Stomach (tissue), 19 donors: ENCODE measurements at places on chromosomes 4 and X. TPM values are rescaled to one million over a fixed set of nuclear protein-coding genes. Genes with fewer than 3 reads are reported as not detected.
A peak's percentile ranks its signal among the peaks of the same experiment; 100 is the strongest.

The APLN gene
- total RNA-seq = 0.45 TPM

The SHISA3 gene
- total RNA-seq = 1.7 TPM

The NAP1L2 gene
- 0.58 TPM for total RNA-seq

The PYURF gene
- total RNA-seq = 97.1 TPM

The SLC6A14 gene
- 8.6 TPM for total RNA-seq

The TMEM128 gene
- total RNA-seq = 19.6 TPM

The ZMAT1 gene
- total RNA-seq = 2.9 TPM

The GAGE12H gene
- total RNA-seq = not detected

The POLA1 gene
- 8.5 TPM for total RNA-seq

The PTPN13 gene
- 2.3 TPM for total RNA-seq

DNA sequence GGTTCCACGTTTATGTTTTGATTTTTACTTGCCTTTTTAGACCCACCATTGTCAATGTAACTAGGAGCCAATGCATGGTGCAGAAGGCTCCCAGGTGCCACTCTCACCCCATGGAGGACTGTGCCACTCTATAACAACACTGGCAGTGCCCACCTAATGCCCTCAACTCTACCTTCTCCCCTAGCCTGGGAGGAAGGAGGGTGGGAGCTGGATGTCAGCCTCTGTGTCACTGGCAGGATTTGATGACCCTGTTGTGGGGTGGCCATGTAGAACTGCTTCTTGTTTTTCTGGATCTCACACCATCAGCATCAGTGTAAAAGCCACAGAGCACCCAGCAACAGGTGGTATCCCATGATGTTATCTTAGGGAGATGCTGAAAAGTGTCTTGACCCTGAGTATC lies 13.7 kb upstream of the ADH1B start:
- DNase-seq = no peak

DNA sequence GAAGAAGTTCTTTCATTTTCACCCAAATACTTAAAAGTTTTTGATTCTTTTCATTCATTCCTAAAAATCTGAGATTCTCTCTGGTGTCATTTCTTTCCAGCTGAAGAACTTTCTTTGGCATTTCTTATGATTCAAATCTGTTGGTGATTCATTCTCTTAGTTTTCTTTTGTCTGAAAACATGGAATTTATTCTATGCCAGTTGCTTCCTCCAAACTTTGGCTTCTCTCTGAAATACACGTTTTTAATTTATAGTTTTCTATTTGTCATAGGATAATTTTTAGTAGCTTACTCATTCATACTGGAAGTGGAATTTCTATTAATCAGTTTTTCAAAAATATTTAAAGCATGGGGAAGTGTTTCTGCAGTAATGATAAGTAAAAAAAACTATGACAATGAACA lies 1012.0 kb downstream of the RPA4 start:
- DNase-seq = no peak

DNA sequence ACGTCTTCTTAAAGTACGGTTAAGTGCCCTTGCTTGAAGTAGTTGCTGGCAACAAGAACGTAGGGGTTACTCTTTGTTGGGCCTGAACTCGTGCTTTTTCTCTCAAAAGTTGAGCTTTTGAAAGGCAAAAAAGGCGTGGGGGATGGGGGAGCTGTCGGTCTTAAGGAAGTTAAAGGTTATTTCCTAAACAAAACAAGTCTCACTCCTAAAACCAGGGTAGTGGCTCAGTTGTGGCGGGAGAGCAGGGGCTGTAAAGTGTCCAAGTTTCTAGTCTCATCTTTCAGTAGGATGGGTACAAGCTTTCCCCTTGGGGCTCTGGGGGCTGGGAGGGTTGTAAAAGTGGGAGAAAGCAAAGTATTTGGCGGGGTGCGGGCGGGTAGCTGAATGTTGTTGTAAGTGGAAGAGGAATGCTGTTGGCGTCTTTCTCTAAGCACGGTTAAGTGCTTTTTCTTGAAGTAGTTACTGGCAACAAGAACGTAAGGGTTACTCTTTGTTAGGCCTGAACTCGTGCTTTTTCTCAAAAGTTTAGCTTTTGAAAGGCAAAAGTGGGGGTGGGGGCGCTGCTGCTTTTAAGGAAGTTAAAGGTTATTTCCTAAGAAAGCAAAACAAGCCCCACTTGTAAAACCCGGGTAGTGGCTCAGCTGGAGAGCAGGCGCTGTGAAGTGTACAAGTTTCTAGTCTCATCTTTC lies 904 bp upstream of the WDR1 start:
- DNase-seq = peak; percentile 71

DNA sequence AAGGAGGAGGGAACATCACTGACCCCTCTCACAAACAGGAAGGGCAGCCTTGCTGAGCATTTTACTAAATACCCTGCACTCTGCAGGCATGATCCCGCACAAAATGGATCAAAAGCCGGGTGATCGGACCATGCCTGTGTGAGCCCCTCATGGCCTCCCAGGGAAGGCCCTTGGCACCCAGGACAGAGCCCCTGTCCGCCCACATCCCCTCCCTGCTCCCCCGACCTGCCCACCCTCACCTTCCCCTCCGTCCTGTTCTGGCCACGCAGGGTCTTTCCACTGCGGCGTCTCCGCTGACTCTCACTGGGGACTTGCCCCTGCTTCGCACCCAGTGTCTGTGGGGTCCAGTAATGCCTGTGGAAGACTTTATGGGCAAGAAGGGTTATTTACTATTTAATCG lies 105.0 kb downstream of the HMX1 start:
- no peak for DNase-seq

GRCh38 chr4:792626-793092 lies 33.3 kb downstream of the CPLX1 start:
- DNase-seq = no peak

- peak; percentile 32 for DNase-seq
These were observed 104.2 kb downstream of the AFF1 start for GRCh38 chr4:87038837-87039615.

GRCh38 chr4:107747748-107748486 lies 27.9 kb upstream of the PAPSS1 start:
- DNase-seq = peak; percentile 46

DNA sequence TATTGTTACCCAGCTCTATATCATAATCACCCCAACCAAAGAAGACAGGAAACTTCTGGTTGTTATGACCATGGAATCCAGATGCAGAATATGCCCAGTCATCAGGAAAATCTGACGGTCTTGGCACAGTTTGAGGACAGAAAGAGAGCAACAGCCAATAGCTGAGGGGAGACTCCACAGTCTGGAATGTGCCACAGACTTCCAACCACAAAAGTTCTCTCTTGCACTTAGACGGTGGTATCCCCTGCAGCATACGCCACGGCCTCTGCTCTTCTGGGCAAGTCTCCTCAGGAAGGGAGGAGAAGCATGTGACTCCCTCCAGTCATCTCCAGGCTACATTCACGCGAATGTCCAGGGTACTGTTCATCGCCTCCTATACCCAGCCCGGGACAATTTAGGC lies 18.4 kb downstream of the ZNF827 start:
- no peak for DNase-seq

DNA sequence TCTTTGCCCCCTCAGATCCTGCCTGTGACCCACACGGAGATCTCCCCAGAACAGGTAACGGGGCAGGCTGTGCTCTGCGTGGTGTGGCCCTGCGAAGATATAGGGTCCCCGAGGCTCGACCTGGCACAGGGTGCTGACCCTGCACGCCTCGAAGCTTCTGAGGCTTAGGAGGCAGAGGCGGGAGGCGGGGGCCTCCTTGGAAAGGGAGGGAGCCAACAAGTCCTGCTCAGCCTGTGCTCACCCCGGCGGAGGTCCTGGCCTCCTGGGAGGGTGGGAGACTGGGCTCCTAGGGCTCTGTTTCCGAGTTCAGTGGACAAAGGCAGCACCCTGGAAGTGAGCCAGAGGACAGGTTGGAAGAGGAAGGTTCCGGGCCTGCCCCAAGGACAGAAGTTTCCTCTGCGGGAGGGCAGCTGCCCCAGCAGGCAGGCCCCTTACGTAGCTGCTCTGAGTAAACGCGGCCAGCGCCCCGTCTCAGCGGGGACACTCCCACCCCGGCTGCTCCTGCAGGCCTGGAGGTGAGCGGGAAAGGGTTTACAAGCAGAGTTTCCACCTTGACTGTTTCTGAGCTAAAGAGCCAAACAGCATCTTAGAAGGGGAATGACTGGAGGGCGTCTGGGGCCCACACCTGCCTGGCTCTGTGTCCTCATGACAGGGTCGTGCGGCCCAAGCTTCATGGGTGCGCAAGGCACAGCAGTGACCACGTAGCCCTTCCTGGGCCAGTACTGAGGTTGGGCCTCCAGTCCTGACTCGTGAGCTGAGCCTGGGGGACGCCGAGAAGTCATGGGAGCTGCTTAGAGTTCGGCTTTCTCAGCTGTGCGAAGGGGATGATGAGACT lies 16.1 kb downstream of the TMEM175 start:
- peak; percentile 47 for DNase-seq

DNA sequence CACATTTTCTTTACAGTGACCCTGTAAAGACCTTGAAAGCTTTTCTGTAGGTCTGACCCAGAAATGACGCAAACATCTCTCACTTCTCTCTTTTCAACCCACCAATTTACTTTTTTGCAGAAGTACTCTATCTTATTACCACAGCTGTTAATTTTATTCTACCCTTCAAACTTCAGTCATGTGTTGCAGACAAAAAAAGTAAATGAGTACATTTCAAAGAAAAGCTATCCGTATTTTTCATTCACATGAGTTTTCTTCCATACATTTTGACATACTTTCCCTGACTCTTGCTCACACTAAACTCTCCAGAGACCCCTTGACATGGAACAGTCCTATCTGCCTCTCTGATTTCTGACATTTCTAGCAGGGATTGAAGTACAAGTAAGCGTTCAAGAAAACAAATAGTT lies 51.7 kb downstream of the SLC7A11 start:
- DNase-seq = no peak

DNA sequence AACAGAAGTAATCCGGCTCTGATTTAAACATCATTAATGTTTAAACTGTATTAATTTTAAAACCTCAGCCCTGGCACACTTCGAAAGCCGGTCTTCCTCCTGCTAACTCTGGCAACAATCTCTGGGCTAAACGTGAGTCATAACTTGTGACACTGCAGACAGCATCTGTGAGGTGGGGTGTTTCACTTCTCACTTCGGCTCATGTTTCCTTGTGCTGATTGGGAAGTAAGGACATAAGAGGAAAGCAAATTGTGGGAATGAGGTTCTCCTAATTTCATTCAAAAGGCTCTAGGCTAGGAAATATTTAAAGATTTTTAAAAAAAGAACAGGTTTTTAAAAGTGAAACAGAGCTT lies 139.9 kb upstream of the USP9X start:
- DNase-seq = peak; percentile 72

GRCh38 chrX:115913575-115913974 lies 257.0 kb upstream of the AGTR2 start:
- no peak for DNase-seq

DNA sequence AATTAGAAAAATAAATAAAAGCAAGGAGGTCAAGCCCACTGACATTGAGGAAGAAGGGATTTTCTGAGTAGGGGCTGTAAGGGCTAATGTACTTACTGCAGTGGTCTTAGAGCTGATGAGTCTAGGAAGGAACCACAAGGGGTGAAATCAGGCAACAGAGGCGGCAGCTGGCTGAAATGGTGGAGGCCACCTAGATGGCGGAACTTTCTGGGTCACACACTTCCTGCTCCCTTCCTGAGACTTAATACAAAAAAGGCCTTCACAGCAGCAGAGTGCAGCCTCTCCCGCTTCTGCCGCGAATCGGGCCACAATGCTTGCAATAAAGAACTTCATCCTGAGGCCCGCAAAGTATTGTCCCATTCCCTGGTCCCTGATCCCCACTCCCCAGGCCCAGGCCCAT lies 15.4 kb downstream of the SNX12 start:
- no peak for DNase-seq

- DNase-seq = no peak
These were observed 6.7 kb downstream of the MANBA start for GRCh38 chr4:102754044-102754443.

- no peak for DNase-seq
These were observed 916 bp upstream of the POU4F2 start for GRCh38 chr4:146637621-146638332.

DNA sequence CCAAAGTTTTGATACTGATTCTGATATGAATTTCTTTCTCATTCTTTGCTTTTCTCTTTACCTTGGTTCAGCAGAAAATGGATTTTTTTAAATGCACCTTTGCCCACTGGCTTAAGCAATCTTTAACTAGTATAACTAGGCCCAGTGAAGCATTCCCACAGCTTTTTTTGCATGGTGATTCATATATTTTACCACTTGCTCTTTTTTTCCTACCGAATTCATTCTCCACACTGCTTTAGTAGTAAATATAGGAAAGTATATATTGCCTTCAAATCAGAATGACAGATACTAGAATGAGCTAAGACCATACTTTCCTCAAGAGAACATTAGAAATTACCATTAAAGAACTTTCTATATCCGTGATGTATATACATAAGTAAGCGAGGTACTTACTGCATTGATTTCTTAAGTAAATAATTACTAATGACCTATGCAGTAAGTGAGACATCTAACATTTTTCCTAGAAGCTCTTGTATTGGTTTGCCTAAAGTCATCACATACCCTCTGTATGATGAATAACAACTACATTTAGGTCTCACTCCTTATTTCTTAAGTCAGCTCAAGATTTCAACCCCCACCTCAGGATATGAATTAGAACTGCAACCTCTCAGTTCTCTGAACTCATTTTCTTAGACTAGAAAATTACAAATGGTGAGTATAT lies 44.2 kb downstream of the SLC4A4 start:
- no peak for DNase-seq

GRCh38 chr4:99061048-99061700 lies 27.4 kb downstream of the ADH5 start:
- no peak for DNase-seq

DNA sequence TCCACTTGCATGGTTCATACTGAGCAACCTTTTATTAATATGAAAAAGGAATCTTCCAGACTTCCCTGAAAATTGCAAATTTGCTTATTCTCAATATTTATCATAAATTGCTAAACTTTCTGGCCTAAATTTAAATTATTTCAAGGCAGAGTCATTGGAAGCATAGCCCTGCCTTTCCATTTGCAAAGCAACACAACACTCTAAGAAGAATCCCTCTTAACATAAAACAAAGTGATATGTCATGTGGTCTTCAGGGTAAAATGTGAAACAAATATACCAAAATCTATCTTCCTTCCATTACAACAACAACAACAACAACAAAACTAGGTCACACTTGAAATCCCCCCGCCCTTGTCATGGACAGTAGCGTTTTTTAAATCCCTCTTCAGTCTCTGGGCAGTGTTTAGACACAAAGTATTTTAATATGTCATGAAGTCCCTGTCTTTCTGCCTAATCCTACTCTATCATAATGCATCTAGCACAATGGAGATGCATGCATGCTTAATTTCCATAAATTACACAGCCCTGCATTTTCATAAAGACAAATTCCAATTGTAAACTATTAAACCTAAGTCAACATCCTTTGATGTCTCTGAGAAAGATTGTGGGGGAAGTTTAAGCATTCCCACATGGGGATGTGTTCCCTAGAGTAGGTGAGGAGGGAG lies 668.9 kb upstream of the LCORL start:
- DNase-seq = no peak

DNA sequence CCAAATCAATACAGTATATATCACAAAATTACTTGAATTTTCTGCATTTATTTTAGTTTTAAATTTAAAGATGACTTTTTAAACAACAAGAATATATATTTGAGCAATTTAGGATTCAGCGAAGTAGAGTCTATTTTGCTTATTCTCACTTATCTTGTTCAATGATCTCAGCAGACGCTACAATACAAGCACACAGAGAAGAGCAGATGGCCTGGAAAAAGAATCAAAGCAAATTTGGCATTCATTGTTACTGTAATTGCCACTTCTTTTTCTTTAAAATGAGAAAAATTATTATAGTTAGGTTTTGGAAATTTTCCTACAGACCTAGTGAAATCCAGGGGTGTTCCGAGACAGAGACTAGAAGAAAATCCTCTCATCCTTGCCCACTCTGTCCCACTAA lies 57.5 kb downstream of the NPY1R start:
- DNase-seq = no peak

GRCh38 chr4:183599284-183599683 lies 59.7 kb downstream of the RWDD4 start:
- DNase-seq = no peak
